ENCODE measurements at places on chromosomes 12 and 14.

GRCh38 chr12:85617307-85618091 is 218.7 kb downstream of the RASSF9 start:
- DNase-seq = no peak

DNA sequence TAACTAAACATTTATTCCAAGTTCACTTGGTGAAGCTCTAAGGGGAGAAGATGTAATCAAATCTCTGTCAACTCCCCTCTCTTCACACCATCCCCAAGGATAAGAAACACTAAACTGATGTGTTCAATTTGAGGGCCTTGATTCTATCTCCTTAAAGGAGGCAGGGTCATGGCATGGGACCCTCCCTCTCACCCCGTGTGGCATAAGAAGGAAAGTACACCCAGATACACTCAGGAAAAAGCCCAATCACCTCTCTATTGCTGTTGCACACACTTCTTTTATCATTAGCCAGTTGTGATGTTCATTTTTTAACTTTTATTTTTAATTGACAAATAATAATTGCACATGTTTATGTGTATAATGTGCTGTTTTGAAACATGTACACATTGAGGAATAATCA is 35.1 kb downstream of the WASHC3 start:
- no peak for DNase-seq

GRCh38 chr14:99121319-99121875 is 150.6 kb downstream of the BCL11B start:
- DNase-seq = no peak

DNA sequence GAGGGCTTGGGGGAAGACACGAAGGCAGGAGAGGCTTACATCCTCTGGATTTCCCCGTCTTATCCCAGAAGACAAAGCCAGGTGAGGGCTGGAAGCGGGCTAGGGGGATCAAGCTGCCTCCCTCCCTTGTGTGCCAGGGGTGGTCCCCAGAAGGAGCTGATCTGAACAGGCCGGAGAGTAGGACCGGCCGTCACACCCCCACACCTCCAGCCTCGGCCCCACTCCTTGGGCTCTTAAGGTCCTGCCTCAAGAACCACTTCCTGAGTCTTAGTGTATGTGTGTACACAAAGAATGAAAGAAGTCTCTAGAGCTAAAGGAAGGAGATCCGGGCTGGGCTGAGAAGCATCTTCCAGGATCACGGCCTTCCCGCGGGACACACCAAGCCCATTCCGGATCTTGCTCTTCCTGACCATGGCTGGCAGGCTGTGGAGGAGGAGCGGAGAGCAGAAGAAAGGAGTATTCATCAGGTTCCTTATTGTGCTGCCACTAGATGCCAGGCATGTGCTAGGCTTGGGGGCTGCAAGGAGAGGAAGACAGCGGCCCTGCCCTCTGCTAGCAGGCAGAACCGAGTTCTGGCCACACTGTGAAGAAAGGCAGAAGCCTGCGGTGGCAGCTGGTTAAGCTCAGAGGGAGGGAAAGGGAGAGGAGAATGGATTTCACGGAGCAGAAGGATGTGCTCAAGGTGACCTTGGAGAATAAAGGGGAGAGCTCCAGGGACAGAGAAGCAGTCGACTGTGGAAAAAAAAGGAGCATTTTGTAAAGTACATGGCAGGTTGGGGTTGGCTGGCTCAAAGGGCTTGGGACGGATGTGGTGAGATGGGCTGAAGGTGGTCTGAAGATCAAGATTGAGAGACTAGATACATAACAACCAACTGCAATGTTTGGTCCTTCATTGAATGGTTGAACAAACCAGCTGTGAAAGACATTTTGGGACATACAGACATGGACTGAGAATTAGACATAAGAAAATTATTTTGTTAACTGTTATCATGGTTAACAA is 1.3 kb upstream of the CD63 start:
- peak; percentile 59 for DNase-seq

DNA sequence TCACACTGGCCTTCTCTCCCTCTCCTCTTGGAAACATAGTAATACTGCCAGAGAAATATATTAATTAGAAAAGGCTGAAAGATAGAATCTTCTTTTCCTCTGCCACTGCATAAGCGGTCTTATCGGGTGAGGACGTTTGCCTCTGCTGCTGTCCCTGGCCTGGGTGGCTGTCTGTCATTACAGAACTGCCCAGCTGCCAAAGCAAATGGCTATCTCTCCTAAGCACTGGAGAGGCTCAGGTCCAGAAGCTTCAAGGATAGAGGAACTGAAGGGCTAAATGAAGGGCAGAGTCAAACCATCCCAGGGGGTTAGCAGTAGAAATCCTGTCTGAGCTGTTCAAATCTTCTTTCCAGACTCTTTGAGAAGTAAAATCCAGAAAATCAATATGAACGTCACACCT is 198.6 kb upstream of the CAND1 start:
- no peak for DNase-seq

GRCh38 chr12:94380507-94380906 is 79.2 kb downstream of the CEP83 start:
- no peak for DNase-seq

GRCh38 chr14:89221109-89221810 is 195.8 kb downstream of the FOXN3 start:
- no peak for DNase-seq

Data from GM10248 (cell line).